ENCODE measurements at places on chromosomes 13 and 19.

DNA sequence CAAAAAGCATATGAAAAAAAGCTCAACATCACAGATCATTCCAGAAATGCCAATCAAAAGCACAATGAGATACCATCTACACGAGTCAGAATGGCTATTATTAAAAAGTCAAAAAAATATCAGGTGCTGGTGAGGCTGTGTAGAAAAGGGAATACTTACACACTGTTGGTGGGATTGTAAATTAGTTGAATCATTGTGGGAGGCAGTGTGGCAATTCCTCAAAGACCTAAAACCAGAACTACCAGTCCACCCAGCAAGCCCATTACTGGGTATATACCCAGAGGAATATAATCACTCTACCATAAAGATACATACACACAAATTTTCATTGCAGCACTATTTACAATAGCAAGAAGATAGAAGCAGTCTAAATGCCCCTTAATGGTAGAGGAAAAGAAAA, 529.9 kb downstream of the SLITRK1 start:
- DNase-seq = no peak

DNA sequence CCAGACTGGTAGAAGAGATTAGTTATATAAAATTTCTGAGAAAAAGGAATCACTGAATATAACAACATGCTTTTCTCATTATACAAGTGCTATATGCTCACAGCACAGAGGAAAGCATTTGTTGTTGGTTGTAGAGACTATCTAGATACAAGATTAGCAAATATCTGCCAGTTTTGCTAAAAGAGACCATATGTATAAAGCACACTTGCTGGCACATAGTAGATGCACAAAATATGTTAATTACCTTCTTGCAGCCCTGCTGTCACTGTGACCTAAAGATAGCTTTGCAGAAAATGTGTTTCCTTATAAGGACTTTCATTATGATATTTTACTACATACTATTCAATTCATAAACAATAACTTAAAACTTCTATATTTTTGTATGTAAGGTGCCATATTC, 755.1 kb downstream of the PCDH9 start:
- DNase-seq = no peak

DNA sequence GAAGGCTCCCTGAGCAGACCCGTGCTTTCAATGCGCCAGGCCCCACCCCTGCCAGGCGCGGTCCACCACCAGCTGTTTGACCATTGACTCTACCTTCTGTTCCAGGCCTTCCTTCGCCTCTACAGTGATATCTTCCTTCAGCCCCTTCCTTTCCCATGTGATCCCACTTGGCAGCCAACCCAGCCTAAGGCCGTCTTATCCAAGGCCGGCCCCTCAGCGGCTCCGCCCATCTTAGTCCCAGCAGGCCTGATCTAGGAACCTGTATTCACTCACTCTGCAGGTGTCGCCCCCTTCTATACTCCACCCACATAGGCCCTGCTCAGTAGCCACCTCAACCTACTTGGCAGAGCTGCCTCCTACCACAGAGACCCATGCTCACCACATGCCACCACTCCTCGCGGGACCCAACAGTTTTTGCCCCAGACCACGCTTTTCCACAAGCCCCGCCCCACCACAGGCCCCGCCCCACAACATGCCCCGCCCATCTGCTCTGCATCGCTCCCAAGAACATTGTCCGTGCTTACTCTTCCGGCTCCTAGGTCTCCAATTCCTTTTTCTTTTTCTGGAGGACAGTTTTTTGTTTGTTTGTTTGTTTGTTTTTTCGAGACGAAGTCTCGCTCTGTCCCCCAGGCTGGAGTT, 2.9 kb downstream of the RASIP1 start:
- peak; percentile 68 for DNase-seq

- DNase-seq = no peak
Measured at GRCh38 chr19:41862445-41862986, 2.5 kb downstream of the RPS19 start.

- no peak for DNase-seq
Measured at GRCh38 chr13:98483601-98484288, 93.2 kb downstream of the STK24 start.

DNA sequence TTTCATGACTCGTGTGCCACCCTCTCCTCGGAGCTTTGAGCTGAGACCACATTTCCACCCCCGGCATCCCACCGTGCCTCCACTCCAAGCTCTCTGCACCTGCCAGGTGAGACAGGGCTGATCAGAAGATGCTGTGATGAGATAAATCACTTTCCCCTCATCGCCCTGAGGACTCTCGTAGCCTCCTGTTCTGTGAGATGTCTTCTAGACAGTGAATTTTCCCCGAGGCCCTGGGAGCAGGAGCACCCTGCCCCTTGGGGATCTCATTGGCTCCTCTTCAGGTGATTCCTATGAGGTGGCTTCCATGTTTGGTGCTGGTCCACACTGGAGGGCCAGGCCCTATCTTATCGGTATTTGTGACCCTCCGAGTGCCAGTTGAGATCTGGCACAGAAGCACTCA, 154.0 kb upstream of the TSHZ3 start:
- DNase-seq = no peak

DNA sequence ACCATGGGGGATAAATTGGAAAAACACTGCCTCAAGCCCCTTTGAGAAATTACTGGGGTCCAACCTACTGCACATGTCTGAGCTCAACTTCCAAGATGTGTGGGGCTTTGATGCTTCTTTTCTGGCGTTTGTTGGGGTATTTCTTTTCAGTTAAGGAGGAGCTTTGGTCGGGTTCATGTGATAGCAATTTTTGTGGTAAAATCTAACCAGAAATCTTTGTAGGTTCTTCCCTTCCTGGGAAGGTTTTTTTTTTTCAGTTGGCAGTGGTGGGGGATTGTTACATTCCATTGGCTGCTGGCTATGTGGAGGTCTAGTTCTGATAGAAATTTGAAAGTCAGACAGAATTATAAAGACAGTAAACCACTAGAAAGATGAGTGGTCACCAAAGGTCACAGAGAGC, 327.8 kb downstream of the ATP8A2 start:
- no peak for DNase-seq

- DNase-seq = no peak
Measured at GRCh38 chr19:30453743-30454142, 81.6 kb downstream of the ZNF536 start.

DNA sequence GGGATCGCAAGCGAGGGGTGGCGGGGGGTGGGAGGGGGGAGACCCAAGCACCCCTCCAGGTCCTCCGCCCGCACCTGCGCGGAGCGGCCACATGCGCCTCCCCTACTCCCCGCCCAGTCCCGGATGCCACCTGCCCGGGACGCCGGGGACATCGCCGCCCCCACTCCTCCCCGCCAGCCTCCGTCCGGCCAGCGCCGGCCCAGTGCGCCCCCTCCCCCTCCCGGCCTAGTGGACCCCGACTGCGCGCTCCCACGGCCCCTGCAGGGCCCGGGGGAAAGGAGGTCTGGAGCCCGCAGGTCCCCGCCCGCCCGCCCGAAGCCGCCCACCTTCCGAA, 263 bp downstream of the RHPN2 start:
- peak; percentile 51 for DNase-seq

GRCh38 chr19:46954502-46954992, 65.1 kb upstream of the NPAS1 start:
- no peak for DNase-seq

GRCh38 chr19:2952953-2953481, 8.2 kb upstream of the ZNF77 start:
- no peak for DNase-seq

Measured in glutamatergic neuron (in vitro differentiated cells).